ENCODE measurements at places on chromosomes 13 and 19.

DNA sequence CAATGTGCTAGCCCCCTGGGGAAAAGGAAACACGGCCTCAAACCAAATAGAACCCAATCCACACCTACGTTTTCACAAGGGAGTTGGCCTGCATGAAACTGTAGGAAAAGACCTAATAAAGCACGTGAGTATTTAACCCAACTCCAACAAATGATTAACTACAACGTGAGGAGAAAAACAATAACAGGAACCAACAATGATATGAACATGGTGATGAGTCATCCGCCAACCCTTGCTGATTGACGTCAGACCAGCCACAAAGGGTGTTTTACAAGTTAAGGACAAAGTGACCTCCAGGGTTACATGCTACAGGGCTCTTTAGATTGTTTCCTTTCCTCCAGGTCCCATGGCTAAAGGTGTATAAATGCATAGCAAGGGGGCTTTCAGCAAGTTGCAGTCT is 460.5 kb downstream of the COG6 start:
- no peak for DNase-seq

GRCh38 chr19:11025445-11025844 is 63.8 kb upstream of the LDLR start:
- DNase-seq = peak; percentile 26

GRCh38 chr19:31718032-31718431 is 368.8 kb upstream of the TSHZ3 start:
- DNase-seq = no peak

DNA sequence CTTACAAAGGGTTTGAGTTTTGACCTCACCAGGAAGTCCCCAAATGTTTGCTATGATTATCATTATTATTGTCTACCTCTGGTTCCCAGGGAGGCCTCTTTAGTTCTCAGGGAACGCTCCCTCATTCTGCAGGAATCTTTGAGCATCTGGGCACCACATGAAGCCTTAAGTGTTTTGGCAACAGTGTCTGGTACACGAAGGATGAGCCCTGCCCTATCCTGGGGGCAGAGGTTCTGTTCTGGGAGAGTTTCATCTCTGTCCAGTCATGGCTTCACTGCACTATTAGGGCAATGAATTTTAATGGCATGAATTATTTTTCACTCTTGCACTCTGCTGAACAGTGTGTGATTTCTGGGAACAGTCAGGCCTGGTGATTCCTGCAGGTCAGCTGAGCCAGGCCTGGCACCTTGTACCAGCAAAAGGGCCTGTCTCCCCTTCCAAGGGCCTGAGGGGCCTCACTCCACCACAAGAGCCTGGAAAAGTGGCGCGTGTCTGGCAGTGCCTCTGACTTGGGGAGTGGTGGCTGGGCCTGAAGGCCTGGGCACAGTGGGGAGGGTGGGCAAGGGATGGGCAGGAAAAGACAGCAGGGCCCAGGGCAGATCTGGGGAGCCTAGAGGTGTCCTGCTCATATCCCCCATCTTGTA is 4.6 kb downstream of the FAM187B start:
- no peak for DNase-seq

DNA sequence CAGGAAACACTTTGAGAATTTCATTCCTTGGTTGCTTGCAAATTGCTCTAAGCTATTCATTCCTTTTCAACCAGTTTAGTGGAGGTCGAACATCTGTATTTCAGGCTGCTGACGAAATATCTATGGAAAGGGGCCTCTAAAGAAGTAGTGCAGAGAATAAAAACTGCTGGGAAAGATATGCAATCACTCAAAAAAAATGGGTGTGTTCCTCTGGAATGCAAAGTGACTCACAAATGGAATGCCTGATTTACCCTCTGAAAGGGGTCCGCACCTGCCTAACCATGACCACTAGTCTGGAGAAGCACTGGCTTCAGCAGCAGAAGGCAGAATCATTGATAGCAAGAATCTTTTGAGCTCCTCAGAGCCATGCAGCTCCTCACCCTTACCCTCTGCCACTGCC is 129.4 kb downstream of the PCDH9 start:
- no peak for DNase-seq

GRCh38 chr13:101204270-101205020 is 211.9 kb downstream of the NALCN start:
- DNase-seq = no peak

- no peak for DNase-seq
These were observed 4.3 kb upstream of the DUXA start for GRCh38 chr19:57171551-57172081.

DNA sequence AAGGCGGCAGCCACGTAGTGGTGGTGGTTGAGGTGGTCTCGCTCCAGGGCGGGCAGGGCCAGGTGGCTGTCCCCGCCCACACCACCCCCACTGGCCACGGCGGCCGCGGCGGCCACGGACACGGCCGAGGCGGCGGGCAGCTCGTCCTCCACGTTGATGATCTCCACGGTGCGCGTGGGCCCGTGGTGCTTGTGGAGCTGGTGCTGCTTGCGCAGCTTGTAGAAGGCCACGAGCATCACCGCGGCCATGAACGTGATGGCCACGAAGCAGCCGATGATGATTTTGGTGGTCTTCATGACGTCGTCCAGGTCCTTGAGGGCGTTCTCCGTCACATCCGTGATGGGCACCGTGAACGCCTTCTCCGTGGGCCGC is 4.0 kb upstream of the ASPDH start:
- DNase-seq = no peak

- DNase-seq = no peak
These were observed 52.8 kb downstream of the MYCBP2 start for GRCh38 chr13:77274126-77274525.

DNA sequence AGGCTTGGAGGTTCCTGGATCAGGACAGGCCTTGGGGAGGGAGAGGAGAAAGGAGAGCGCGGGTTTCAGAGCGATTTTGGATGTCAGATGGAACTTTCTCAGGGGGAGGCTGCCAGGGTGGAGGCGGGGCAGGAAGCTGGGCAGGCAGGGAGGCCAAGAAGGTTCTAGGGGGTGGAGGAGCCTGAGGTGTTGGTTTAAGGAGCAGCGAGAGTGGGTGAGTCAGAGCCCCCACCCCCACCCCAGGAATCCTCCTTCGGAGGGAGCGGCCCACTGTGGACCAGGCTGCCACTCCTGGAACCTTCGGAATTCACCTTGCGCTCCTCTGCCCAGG is 15.9 kb upstream of the NOP53 start:
- DNase-seq = no peak

GRCh38 chr19:35628565-35629331 is at the start of gene RBM42:
RBM42 (plus strand) TSS chr19:35629036; CDS start chr19:35629154, 118 bp downstream.
- DNase-seq = peak; percentile 98

GRCh38 chr13:49502954-49503353 is 7.2 kb downstream of the PHF11 start:
- DNase-seq = no peak

- no peak for DNase-seq
These were observed 87.8 kb downstream of the ZIC5 start for GRCh38 chr13:99883805-99884204.

DNA sequence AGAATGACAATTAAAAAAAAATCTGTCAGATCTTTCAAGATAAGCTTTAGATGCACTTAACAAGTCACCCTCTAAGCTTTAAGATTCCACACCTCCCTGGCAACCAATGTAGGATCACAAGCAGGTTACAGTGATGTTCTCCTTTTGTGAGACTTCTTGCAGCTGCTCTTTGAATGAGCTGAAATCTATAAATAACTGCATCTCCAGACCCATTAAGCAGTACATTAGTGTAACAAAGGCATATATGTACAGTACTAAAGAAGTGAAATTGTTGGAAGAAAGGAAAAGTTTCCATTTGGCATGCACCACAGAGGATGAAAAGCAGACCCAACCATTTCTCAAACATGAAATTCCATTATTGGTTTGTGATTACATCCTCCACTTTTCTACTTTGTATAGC is 364.7 kb downstream of the ENOX1 start:
- DNase-seq = peak; percentile 48

DNA sequence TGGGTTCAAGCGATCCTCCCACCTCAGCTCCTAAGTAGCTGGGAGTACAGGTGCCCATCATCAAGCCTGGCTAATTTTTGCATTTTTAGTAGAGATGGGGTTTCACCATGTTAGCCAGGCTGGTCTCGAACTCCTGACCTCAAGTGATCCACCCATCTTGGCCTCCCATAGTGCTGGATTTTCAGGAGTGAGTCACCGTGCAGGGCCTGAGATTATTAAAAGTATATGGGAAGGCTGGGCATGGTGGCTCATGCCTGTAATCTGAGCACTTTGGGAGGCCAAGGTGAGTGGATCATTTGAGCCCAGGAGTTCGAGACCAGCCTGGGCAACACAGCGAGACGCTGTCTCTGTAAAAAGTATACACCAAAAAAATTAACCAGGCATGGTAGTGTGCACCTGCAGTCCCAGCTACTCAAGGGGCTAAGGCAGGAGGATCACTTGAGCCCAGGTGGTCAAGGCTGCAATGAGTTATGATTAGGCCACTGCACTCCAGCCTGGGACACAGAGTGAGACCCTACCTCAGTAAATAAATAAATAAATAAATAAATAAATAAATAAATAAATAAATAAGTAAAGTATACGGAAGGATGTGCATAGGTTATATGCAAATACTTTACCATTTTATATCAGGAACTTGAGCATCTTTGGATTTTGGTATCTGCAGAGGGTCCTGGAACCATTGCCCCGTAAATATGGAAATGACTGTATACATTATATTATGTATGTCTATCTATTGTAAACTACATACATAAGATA is 854 bp downstream of the IL12RB1 start:
- DNase-seq = no peak

DNA sequence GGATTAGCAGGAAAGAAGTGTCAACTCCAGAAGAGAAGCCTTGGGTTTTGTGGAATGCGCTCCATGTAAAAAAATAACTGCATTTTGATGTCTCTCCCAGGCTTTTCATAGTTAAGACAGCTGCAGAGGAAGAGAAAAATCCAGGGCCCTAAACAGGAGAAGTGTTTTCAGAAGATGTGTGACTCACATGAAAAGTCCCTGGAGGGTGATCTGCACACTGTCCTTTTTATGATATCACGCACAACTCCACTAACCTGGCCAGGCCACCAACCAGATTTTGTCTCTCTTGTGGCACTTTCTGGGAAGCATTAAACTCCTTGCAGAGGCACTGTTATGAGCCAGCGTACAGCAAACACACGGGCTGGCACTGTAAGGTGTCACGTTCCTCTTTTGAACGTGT is 267.3 kb downstream of the FGF9 start:
- DNase-seq = no peak

- no peak for DNase-seq
These were observed 765.2 kb downstream of the SLITRK1 start for GRCh38 chr13:83117046-83117445.

- no peak for DNase-seq
These were observed 13.3 kb upstream of the RASA3 start for GRCh38 chr13:114145722-114146121.

DNA sequence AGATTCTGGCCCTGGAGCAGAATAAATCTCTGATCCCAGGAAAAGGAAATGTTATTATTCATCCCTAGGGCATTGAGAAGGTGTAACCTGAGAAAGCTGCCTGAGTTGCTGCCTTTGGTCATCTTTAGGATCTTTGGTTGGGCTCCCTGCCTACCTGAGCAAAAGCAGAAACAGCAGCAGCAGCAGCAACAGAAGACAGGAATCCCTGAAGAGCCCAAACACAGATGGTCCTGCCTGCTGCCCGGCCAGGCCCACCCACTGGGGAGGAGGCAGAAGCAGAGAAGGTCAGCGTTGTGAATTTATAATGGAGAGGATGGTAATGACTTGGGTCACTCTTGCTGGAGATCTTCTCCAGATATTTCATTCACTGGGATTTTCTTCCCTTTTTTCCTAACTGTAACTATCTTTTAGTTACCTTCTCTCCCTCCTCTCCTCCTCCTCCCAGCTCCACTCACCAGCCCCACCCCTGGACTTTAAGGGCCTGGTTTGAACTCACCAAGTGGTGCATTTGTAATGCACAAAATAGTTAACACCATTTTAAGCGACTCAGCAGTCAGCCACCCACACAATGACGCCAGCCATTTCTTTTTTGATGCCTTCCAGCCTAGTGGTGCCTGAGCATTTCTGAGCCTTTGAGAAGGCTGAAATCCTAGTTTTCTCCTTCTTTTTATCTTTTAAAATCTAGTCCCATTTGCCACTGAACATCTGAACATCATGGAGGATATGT is 91.7 kb downstream of the HSPH1 start:
- DNase-seq = no peak

GRCh38 chr19:52369559-52370340 is at the start of gene ZNF880:
ZNF880 (plus strand) TSS chr19:52369923; CDS start chr19:52369966, 43 bp downstream.
- DNase-seq = peak; percentile 96

GRCh38 chr13:93244141-93244917 is 17.7 kb downstream of the GPC6 start:
- no peak for DNase-seq

GRCh38 chr13:110661256-110661655 is 44.7 kb downstream of the CARS2 start:
- DNase-seq = no peak

- no peak for DNase-seq
These were observed 387.4 kb downstream of the DLEU7 start for GRCh38 chr13:50456111-50456510.

DNA sequence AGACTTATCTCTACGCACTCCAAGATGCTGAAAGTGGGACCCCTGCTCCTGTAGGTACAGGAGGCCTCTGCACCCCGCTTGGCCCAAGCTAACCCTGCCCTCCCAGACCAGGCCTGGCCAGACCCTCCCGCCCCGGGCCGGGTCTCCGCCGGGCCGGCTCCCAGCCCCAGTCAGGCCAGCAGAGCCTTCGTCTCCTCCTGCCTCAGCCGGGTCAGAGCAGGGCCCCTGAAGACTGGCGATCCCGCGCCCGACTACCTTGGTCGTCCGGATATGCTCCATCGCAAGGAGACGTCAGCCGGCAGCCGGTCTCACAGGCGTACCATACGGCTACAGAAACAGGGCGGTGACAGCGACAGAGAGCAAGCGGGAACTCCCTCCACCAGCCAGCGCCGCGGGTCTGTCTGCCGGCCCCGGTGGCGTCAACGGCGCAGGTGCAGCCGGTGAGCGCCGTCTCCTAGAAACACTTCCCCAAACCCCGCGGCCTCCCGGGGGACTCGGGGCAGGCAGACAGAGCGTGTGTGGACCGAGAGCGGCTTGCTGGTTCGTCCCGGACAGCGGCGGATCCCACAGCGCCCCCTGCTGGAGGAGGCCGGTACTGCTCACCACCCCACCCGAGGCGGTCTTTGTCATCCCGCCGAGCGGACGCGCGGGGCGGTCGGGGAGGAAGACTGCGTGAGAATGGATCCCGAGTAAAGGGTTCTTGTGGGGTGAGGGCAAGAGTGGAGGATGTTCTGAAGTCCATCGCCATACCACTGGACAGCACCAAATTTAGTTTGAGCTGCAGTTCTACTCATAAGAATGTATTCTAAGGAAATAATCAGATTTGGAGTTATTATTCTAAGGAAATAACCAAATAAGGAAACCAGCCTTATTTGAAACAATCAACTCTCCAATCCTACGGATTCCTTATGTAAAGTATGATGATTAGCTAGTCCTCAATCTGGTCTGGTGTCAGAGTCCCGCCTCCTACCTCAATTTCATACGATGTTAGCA is at the start of gene MTMR6:
TSS of gene MTMR6 (minus strand) at position 520 of the 993 bp plus-strand sequence. CDS start at position 279, 241 bp downstream.
- peak; percentile 90 for DNase-seq

DNA sequence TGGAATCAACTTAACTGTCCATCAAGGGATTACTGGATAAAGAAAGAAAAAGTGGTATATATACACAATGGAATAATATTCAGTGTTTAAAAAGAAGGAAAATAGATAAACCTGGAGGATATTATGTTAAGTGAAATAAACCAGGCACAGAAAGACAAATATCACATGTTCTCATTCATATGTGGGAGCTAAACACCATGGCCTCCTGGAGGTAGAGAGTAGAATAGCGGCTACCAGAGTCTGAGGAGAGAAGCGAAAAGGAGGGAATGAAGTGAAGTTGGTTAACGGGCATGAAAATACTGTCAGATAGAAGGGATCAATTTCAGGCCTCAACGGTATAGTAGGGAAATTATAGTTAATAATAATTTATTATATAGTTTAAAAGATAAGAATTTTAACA is 147.5 kb upstream of the OBI1 start:
- no peak for DNase-seq
